ENCODE measurements at places on chromosomes 16 and 17. TPM values are rescaled to one million over a fixed set of nuclear protein-coding genes. Genes with fewer than 3 reads are reported as not detected.

KRT15 gene
- not detected for total RNA-seq

TMEM220 gene
- total RNA-seq: 2.6 TPM

CA7 gene
- total RNA-seq: 0.50 TPM

NOD2 gene
- 0.79 TPM for total RNA-seq

PPY gene
- not detected for total RNA-seq

NF1 gene
- 140 TPM for total RNA-seq

CACNG3 gene
- total RNA-seq: 1.9 TPM

TBC1D26 gene
- total RNA-seq: 0.61 TPM

TM4SF5 gene
- not detected for total RNA-seq

DHRS7C gene
- total RNA-seq: not detected

INO80E gene
- total RNA-seq: 24.9 TPM

CBLN1 gene
- total RNA-seq: 16.4 TPM

TEKT1 gene
- total RNA-seq: 18.6 TPM

All from spinal cord (tissue), 10 donors.